ENCODE measurements at places on chromosomes 16 and 17. TPM values are rescaled to one million over a fixed set of nuclear protein-coding genes. Genes with fewer than 3 reads are reported as not detected.

C16orf95 gene
- total RNA-seq = 4.6 TPM

RCVRN gene
- under 0.01 TPM for total RNA-seq

CBFA2T3 gene
- total RNA-seq = 0.17 TPM

DERL2 gene
- 19.0 TPM for total RNA-seq

KRTAP4-4 gene
- total RNA-seq = not detected

PTX4 gene
- 0.29 TPM for total RNA-seq

ELOB gene
- total RNA-seq = 303 TPM

MYH3 gene
- total RNA-seq = 0.44 TPM

MYL11 gene
- total RNA-seq = not detected

ASGR1 gene
- 1.2 TPM for total RNA-seq

SOX8 gene
- total RNA-seq = 0.17 TPM

PPP1R1B gene
- total RNA-seq = 0.66 TPM

Data from smooth muscle cell of trachea (primary cell).